GF-D8 (cell line): ENCODE measurements at places on chromosomes 7 and 10.

DNA sequence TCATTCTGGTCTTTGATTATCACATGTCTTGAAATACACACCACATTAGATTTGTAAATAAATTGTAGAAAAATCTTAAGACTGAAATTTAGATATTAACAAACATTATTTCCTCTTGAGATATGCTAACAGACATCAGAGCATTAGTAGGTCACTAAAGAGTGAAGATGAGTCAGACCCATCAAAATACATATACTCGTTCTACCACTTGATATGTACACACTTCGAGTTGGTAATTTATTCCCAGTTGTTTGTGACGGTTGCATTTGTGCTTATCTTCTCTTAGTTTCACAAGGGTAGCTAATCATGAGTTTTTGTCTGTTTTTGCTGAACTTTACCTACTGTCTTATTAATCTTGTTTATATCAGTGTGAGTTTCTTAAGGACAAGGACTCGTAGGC, 383.4 kb downstream of the AUTS2 start:
- DNase-seq, result no peak

DNA sequence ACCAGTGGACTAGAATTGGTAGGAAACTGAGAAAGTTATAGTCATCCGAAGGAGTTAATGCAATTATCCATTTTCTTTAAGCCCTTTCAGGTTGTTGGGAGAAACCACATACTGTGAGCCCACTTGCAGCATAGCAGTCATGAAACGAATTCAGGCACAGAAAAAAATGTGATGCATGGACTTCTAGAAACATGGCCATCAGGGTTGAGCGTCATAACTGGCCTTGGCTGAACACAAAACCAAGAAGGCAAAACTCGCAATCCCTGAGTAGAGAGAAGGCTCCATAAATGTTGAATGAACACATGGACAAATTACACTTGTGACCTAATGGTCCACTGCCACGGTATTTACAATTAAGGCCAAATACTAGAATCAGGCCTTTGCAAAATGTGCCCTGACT, 121.9 kb downstream of the FAM107B start:
- DNase-seq, result no peak

GRCh38 chr7:29115130-29115687, 31.1 kb downstream of the CPVL start:
- DNase-seq, result no peak

DNA sequence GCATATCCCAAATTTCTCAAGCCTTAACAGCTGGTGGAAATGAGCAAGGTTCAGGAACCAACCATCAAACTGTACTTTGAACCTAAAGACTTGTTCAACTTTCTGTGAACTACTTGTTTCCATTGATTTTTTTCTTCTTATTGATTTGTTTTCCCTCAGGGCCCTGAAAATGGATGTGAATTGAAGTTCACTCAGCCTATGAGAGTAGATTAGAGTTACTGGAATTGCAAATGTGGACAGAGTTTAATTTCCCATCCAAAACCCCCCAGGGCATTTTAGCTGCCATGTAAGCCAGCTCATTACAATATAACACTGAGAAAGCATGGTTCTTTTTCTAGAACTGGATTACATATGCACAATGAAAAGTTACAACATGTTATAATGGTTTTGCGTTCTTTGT, 1105.7 kb downstream of the REEP3 start:
- DNase-seq, result no peak

DNA sequence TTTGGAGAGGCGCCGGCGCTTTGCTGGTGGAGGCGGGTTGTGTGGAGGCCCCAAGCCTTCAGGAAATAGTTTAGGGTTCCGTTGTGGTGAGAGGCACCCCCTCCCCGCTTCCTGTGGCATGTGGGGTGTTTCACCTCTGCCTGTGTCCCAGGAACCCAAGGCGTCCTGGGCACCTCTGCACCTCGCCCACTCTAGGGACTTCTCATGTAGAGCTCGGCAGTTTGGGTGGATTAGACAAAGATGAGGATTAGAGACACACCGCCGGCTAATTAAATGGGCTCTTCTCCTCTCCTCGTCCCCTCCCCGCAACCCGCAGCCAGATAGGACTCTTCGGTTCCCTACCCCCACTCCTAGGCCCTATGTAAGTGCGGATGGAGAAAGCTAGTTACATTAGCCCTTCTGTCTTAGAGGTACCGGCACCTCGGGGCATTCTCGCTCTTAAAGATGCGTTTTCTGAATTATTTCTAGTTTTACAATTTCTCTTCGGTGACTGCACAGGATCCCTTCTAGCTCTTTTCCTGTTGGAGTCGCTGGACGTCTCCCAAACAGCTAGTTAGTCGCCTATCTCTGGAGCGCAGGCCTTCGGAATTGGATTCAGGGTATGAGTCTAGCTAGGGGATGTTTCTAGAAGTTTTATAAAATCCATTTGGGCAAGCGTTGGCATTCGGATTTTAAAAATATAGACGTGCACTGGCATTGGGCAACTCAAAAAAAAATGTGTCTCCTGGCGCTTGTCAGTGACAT, 7.8 kb downstream of the PTF1A start:
- no peak for DNase-seq

DNA sequence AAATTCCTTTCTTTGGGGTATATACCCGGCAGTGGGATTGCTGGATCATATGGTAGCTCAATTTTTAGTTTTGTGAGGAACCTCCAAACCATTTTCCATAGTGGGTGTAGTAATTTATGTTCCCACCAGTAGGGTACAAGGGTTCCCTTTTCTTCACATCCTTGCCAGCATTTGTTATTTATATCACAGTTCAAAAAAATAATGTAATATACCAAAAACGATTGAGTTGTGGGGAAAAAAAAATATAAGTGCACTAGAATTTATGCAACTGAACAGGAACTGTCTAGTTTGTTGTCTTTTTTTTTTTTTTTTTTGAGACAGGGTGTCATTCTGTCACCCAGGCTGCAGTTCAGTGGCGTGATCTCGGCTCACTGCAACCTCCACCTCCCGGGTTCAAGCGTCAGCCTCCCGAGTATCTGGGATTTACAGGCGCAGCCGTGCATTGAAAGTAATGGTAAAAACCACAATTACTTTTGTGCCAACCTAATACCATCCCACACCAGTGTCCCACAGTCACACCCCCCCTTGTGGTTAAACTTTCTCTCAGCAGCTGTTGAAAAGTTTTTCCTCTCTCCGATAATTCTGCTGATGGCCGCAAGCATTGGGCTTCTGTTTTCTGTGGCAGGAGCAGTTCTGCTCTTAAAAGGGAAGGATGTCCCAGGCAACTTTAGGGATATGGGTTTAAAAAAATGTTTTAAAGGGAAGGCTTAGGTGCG, 6.8 kb upstream of the LAT2 start:
- DNase-seq, result peak; percentile 72

GRCh38 chr7:52450816-52451215, 584.6 kb upstream of the POM121L12 start:
- DNase-seq, result no peak

DNA sequence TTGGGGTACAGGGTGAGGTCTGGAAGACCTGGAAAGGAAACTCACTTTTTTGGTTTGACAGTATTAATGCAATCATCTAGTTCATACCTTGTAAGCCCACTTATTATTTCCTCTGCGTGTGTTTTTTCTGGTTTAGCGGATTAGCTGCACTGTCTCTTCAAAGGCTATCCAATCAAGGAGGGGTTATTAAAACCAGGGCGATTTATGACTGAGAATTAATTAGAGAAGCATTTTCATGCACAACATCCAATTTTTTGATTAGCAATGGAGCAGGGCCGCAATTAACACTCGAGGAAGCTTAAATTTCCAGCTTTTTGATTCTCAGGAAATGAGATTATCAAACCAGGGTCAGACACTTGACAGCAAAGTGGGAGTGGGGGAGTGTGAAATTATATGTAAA, 248.9 kb downstream of the EXOC4 start:
- DNase-seq, result no peak

DNA sequence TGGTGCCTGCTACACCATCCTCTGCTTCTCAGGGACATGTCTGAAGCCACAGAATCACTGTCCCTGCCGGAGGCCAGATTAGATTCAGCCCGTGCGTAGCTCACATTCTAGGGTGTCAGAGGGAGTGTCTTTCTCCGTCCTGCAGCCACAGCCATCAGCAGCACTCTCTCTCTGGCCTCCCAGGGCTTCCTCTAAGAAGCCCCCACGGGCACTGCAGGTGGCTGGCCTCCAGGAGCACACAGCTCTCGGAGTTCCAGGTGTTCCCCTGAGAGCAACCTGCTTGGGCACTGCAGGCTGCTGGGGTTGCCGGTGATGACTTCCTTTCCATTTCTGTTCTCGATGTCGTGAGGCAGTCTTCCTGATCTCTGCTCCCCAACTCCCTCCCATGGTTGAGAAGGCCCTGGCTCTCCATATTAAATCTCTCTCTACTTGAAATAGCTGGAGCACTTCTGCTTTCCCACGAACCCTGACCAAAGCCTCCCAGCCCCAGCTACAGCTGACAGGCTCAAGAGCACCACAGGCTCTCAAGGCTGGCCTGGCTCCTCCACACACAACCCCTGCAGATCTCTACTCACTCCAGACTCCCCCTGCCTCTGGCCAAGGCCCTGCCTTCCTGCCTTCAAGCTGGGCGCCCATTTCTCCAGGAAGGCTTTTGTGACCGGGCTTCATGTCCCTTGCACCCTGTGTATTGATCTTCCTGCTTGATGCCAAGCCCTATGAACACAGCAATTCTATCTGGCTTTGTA, 49.0 kb upstream of the TMEM72 start:
- DNase-seq, result no peak

GRCh38 chr7:147276783-147277370, 1160.3 kb downstream of the CNTNAP2 start:
- no peak for DNase-seq

- DNase-seq, result no peak
Measured at GRCh38 chr10:100006243-100006886, 3.4 kb downstream of the DNMBP start.

GRCh38 chr7:139773371-139773770, 4.4 kb downstream of the HIPK2 start:
- no peak for DNase-seq

GRCh38 chr7:130393101-130393561, 12.8 kb downstream of the CPA1 start:
- DNase-seq, result peak; percentile 73

DNA sequence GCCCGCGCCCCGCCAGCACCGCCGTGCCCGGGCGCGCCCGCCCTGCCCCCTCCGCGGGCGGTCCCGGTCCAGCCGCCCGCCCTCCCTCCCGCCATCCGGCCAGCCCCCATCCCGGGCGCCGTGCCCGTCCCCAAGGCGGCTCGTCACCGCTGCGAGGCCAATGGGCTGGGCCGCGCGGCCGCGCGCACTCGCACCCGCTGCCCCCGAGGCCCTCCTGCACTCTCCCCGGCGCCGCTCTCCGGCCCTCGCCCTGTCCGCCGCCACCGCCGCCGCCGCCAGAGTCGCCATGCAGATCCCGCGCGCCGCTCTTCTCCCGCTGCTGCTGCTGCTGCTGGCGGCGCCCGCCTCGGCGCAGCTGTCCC, at the start of gene HTRA1:
HTRA1 (plus strand) TSS at position 187 of the 362 bp plus-strand sequence; CDS start at position 287, 100 bp downstream.
- no peak for DNase-seq
